ENCODE measurements at places on chromosomes 5 and 9.

DNA sequence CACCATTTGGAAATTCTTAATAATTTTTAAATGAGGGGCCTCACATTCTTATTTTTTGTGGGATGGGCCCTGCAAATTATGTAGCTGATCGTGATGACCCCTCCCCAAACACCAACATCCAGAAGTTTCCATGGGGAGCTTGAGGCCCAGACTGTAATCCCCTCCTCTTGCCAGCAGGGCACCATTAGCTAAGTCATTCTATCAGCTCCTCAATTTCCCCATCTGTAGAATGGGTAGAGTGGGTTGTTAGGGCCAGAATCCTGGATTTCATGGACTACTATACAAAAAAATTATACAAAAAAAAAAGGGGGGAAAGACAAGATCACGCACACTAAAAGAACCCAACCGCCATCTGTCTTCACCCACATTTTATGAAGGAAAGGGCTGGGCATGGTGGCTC lies 38.4 kb downstream of the SHB start:
- no peak for DNase-seq

DNA sequence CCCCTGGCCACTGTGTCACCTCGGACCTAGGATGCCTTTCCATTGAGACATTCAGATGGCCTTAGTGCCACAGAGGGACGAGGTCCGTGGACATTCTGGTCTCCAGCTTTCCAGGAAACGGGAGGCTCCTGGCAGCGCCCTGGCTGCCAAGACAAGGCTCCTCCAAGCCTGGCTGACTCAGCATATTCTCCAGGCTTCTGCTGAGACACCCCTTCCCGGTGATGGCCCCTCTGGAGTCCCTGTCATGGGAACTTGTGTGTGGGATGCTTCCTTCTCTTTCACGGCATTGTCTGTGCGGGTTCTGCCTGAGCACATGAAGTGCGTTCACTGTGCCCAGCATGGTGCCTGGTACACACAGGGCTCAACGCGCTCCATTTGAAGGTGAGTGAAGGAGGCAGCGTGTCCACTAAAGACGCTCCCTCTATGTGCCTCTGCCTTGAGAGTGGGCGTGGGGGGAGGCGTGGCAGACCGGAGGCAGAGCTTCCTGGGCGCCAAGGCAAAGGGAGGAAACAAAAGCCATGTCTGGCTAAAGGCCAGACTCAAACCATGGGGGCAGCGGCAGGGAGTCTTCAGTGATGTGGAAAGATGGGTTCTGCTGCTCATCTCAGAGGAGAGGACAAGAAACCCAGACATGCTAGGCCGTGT lies 46.4 kb upstream of the PRRC2B start:
- DNase-seq: no peak

GRCh38 chr5:116595498-116595897 lies 20.9 kb upstream of the SEMA6A start:
- DNase-seq: no peak

DNA sequence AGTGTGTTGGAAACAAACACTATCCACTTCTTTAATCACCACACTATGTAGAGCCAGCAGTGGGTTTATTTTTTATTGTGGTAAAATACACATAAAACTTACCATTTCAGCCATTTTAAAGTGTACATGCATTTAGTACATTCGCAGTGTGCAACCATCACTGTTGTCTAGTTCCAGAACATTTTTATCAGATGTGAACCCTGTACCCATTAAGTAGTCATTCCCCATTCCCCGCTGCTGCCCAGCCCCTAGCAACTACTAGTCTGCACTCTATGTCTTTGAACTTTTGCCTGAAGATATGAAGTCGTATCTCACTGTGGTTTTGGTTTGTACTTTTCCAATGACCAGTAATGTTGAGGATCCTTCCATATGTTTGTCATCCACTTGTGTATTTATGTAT lies 30.2 kb upstream of the F2R start:
- no peak for DNase-seq

DNA sequence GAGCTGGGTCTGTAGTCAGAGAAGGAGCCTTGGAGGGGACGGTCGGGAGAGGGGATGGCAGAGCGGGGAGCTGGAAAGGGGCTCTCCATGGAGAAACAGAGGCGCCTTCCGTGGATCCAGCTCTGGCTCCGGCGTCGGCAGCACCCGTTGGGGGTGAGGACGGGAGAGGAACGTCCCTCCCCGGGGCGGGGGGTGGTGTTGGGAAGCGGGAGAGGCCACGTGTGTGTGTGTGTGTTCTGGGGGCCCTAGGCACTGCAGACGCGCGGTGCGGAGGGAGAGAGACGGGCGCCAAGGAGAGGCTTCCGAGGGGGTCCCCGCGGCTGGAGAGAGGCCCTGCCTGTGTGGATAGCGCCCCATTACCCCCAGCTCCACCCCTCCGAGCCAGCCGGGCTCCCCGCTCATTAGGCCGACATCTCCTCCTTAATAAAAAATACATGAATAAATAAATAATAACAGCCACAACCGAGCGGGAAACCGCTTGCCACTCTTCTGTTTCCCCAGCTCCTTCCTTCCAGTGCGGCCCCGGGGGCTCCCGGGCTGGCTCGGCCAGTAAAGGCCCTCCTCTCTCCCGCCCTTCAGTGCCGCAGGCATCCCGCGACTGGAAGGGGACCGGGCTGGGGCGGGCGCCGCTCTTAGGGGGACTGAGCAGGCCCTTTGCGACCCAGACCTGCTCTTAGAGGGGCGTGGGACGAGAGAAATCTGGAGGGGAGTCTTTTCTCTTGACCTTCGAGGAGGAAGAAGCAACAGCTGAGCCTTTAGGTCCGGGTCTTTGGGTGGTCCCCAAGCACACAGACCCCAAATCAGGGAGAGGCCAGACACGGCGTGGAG lies 71.3 kb upstream of the ARAP3 start:
- DNase-seq: no peak

- DNase-seq: no peak
Measured at GRCh38 chr5:14745753-14746152, 81.2 kb downstream of the OTULIN start.

- DNase-seq: no peak
Measured at GRCh38 chr9:18800579-18800978, 232.4 kb downstream of the SAXO1 start.

- DNase-seq: no peak
Measured at GRCh38 chr5:55338092-55338613, 30.4 kb downstream of the MTREX start.

DNA sequence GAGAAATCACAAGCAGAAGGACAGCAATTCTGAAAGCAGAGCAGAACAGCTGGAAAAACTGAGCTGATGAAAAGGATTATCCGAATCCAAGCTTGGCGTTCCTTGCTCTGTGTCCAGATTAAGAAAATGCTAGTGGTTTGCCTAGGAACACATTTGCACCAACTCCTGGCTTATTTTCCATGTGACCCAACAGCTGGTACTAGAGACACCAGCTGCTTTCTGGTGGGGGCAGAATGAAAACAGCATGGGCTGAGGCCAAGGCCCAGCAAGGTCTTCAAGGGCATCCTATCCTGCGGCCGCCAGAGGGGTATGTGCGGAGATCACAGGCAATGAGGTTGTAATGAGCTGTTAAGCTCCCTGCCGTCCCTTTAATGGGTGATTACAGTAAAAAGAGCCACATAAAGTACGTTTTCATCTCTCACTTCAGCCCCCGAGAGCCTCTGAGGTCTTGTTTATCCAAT lies 131.5 kb downstream of the DOCK8 start:
- no peak for DNase-seq

GRCh38 chr5:320524-321229 lies 837 bp upstream of the AHRR start:
- DNase-seq: no peak

- no peak for DNase-seq
Measured at GRCh38 chr5:14006823-14007520, 62.5 kb upstream of the DNAH5 start.

- DNase-seq: no peak
Measured at GRCh38 chr5:155919126-155919525, 407.8 kb upstream of the SGCD start.

DNA sequence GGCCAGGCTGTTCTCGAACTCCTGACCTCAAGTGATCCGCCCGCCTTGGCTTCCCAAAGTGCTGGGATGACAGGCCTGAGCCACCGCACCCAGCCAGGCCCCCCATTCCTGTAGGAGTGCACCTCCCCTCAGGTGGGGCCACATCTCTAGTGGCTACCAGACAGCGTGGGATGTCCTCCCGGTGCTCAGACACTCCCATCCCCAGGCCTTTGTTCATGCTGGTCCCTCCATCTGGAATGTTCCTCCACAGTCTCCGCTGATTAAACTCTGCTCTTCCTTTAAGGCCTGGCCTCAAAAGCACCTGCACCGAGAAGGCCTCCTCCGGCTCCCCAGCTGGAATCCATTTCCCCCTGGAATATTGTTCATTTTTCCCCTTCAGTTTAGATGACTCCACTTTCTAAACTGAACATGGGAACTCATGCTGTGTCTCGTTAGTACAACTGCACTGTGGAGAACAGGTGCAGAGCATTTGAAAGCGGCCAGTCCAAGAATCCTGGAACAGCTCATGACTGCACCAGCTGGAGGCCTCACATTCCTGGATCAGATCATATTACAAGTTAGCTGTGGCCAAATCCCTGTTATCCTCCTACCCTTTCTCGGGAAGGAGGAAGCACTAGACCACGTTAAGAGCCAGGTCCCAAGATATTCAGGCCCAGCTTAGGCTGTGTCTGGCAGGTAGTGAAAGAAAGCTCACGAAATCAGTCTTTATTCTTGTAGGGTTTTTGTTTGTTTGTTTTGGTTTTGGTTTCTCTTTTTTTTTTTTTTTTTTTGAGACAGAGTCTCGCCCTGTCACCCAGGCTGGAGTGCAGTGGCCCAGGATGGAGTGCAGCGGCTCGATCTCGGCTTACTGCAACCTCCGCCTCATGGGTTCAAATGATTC lies 10.8 kb upstream of the PRRC2B start:
- DNase-seq: no peak

GRCh38 chr9:5688109-5688508 lies 59.2 kb downstream of the RIC1 start:
- DNase-seq: no peak

GRCh38 chr5:134920848-134921575 lies 16.1 kb downstream of the PCBD2 start:
- no peak for DNase-seq

- peak; percentile 50 for DNase-seq
Measured at GRCh38 chr9:72396247-72397091, 31.5 kb upstream of the ZFAND5 start.

DNA sequence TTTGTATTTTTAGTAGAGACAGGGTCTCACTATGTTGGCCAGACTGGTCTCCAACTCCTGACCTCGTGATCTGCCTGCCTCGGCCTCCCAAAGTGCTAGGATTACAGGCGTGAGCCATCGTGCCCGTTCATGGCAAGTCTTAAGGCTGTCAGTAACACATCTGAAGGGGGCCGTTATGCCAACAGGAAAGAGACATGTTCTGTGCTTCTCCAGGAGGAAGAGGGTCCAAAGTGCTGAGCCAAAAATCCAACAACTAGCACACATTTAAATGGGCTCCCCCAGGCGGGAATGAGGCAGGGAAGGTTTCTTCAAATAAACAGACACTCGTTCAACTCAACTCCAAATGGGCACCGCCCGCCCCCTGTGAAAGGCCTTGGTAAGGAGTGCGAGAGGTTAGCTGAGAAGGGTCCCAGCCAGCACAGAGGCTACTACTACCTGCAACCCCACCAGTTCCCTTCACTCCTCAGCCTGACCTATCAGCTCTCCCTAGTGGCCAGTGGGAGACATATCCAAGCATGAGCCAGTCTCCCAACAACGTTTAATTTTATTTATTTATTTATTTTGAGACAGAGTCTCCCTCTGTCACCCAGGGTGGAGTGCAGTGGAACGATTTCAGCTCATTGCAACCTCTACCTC lies 84.1 kb upstream of the DMRT1 start:
- DNase-seq: no peak

- DNase-seq: no peak
Measured at GRCh38 chr5:51203598-51203997, 179.7 kb upstream of the ISL1 start.

GRCh38 chr9:95053611-95054570 lies 263.6 kb downstream of the FANCC start:
- DNase-seq: no peak

GRCh38 chr9:17017931-17018491 lies 116.8 kb upstream of the CNTLN start:
- no peak for DNase-seq

DNA sequence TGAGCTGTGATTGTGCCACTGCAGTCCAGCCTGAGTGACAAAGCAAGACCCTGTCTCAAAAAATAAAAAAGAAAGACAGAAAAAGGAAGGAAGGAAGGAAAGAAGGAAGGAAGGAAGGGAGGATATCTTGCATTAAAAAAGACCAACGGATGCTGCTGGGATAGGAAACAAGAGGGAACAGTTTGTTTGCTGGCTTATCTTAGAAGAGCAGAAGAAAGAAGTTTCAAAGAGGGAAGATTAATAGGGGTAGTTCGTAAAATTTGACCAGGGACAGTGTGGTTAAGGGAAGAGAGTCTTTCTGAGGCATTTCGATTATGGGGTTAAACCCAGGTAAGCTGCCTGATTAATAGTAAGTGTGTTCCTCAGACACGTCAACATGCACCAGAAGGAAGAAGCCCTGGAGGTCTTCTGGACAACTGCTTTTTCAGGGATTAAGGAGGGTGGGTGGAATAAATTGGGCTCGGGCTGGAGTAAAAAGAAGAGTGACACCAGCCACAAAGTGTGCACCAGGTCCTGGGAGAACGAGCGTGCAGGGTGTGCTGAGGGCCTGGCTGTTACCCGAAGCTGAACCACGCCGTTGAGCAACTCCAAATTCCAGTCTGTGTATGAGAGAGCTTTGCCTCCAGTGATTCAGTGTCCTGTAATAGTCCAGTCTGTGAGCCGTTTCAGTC lies 24.8 kb downstream of the FYB1 start:
- peak; percentile 56 for DNase-seq

- no peak for DNase-seq
Measured at GRCh38 chr5:131661933-131662332, 26.9 kb upstream of the RAPGEF6 start.

GRCh38 chr9:94792511-94792910 lies 66.0 kb downstream of the AOPEP start:
- no peak for DNase-seq

DNA sequence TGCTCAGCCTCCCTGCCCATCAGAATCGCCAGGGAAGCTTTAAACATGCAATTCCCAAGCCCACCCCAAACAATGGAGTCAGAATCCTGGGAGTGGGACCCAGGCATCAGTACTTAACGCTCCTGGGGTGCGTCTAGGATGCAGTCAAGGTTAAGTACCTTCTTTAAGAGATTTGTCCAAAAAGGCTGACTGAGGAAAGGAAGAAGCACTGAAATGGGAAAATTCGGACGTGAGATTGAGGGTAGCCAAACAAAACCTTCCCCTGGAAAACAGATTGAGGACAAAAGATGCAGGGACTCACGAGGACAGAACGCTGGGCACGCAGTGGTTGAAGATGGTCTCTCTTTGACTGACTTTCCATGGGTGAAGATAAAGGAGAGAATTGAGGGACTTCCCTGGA lies 143.5 kb downstream of the MTX3 start:
- no peak for DNase-seq

- no peak for DNase-seq
Measured at GRCh38 chr5:37836235-37836591, 3.6 kb downstream of the GDNF start.

- no peak for DNase-seq
Measured at GRCh38 chr9:118457171-118458000, 753.2 kb downstream of the TLR4 start.

- no peak for DNase-seq
Measured at GRCh38 chr5:172905346-172906140, 53.7 kb upstream of the RPL26L1 start.

Measured in AG04449 (cell line).